HS-27A (cell line): ENCODE measurements at places on chromosomes 2 and 18.

- no peak for DNase-seq
Observed at GRCh38 chr2:127634066-127634617, 11.8 kb upstream of the GPR17 start.

- DNase-seq, result no peak
Observed at GRCh38 chr18:52401236-52401635, 61.2 kb downstream of the DCC start.

GRCh38 chr2:106972782-106973181 lies 86.8 kb upstream of the ST6GAL2 start:
- DNase-seq, result no peak

DNA sequence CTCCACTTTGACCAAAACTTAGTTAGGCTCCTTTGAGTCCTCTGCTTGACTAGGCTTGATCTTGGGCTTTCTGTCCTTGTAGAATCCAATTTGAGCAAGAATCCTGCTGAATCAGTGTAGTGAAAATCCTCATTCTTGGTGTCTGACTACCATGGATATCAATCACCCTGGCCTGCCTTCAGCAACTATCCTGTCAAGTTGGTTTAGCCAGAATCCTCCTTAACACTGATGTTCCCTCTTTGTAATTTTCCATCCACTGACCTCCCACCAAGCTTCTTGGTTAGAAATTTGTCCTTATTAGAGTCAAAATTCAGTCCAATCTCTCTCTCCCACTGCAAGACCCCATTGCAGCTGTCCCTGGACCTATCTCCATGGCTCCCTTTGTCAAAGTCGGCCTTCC lies 494 bp upstream of the RBM45 start:
- DNase-seq, result no peak

GRCh38 chr2:219441451-219442255 lies 7.0 kb downstream of the SPEG start:
- DNase-seq, result no peak

- DNase-seq, result no peak
Observed at GRCh38 chr18:63083020-63083531, 236.5 kb downstream of the BCL2 start.

GRCh38 chr2:158894078-158894477 lies 74.4 kb upstream of the TANC1 start:
- no peak for DNase-seq

DNA sequence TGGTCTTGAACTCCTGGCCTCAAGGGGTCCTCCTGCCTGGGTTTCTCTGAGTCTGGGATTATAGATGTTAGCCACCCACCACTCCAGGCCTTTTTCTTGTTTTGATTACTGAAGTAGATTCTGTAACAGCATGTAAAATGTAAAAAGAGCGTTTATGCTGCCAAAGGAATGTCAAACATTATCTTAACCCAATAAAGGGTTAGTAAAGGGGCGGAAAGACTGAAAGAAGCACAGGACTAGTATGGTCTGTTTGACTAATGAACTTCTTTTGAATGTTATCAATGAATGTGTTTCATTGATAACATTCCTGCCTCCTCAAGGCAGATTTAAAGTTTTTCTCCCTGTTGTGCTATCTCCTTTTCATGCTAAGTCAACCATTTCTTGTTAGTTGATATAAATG lies 29.4 kb downstream of the GPD2 start:
- no peak for DNase-seq

- DNase-seq, result no peak
Observed at GRCh38 chr2:238247841-238248453, 8.1 kb upstream of the HES6 start.

GRCh38 chr2:173195100-173195499 lies 119.5 kb downstream of the MAP3K20 start:
- no peak for DNase-seq

GRCh38 chr2:14137643-14138042 lies 494.9 kb upstream of the LRATD1 start:
- no peak for DNase-seq

DNA sequence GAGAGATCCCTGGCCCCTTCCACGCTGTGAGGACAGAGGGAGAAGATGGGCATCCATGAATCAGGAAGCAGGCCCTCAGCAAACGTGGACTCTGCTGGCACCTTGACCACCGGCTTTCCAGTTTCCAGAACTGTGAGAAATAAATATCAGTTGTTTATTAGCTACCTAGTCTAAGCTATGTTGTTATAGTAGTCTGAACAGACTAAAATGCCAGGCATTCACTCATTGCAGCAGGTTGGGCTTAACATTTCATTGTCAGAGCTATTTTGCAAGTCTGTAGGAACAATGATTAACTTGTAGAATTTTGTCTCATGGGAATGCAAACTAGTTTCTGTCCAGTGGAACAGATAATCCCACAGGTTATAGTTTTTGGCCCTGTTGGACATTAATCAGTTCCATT lies 24.8 kb upstream of the TBC1D8 start:
- DNase-seq, result no peak

- no peak for DNase-seq
Observed at GRCh38 chr2:26615860-26616705, 25.1 kb downstream of the CIB4 start.

GRCh38 chr2:27307287-27307544 lies 1.0 kb downstream of the UCN start:
- no peak for DNase-seq

DNA sequence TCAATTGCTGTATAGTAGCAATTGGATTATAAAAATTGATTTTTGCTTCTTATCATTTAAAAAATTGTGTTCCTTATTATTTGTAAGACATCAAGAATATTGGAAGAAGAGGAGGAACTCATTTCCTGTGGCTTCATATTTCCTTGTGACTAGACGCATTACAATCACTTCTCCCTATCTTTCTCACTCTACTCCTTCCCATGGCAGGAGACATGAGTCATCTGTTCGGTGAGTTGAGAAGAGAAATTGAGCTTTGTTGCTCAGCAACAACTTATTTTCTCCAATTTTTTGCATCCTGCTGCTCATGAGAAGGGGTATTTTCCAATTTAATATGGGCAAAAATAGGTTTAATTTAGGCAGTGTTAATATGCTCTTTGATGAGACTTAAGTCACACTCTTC lies 1783.9 kb downstream of the SUCLG1 start:
- DNase-seq, result peak; percentile 11

DNA sequence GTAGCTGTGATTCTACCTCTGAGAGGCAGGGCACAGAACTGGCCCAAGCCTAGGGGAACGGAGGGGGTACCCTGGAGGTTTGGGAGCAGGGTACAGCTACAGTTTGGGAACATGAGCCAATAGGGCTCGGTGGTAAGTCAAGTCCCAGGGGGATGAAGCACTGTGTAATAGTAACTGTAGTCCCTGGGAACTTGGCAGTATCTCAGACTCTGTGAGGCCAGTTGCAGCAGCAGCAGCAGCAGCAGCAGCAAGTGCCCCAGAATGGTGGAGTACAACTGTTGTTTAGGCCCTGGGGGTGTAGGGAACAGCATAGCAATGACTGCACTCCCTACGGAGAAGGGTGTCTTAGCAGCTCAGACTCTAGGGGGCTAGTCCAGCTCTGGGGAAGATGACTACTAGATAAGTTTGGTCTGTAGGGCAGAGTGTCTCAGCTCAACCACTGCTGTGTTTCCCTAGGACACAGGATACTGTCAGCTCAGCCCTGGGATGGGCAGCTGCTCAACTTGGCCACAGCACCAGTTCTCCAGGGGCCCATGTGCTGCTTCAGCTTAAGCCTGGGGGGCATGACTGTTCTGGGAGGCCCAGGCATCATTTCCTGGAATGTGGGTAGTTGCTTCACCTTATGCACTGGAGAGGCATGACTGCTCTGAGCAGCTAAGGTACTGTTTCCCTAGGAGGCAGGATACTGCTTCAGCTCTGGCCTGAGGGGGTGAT lies 20.5 kb downstream of the CARF start:
- no peak for DNase-seq

DNA sequence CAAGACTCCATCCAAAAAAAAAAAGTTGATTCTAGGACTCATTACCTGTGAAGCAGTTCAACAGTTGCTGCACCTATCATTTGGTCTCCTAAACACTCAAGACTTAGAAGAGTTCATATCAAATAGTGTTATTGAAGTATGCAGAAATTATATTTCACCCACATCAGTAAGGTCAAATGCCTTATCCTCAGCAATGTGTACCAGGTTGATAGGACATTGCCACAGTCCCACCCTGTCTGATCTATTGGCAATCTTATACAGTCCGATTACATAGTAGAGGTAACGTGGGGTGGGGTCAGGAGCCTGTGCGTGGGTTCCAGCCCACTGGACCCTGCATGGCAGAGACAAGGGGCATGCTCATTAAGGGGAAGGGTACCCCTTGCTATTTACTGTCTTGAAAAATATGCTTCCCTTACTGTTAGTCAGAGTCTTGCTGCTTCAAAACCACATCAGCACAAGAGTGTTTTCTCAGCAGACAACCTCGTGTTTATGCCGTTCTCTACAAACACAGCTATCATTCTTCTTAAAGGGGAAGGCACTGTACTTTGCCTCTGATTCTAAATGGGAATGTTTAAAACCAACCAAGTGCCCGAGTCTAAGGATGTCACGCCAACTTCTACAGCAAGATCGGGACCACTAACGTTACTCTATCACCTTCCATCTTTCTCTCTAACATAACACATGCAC lies 115.2 kb downstream of the MTCL1 start:
- no peak for DNase-seq

- DNase-seq, result no peak
Observed at GRCh38 chr2:169585673-169586072, 1.5 kb downstream of the PPIG start.

DNA sequence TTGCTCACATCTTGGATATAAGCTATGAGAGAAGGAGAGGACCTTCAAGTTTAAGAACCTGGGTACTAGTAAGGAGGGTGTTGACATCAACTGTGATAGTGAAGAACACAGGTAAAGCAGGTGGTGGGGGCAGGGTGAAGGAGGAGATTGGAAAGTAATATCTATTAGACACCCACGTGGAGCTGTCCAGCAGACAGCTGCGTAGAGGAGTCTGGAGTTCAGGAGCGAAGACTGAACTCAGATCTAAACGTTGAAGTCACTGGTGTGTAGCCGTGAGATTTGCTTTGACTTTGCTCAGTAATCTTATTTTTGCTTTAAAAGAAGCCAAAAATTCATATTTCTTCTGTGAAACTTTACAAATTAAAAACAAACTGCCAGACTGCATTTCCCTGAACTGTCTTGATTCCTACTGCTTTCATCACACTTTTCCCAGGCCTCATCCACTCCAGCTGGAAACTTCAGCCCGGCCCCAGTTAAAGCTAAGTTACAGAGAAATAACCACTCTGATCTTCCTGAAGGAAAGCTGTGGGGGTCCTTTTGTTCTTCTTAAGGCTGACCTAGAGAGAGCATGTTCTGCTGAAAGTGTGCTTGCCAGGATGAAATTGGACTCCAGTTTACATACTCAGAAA lies 533.3 kb downstream of the CNTNAP5 start:
- DNase-seq, result no peak

GRCh38 chr2:44136252-44136651 lies 32.4 kb upstream of the PPM1B start:
- peak; percentile 72 for DNase-seq

GRCh38 chr2:26122630-26123029 lies 50.3 kb upstream of the GAREM2 start:
- DNase-seq, result no peak

DNA sequence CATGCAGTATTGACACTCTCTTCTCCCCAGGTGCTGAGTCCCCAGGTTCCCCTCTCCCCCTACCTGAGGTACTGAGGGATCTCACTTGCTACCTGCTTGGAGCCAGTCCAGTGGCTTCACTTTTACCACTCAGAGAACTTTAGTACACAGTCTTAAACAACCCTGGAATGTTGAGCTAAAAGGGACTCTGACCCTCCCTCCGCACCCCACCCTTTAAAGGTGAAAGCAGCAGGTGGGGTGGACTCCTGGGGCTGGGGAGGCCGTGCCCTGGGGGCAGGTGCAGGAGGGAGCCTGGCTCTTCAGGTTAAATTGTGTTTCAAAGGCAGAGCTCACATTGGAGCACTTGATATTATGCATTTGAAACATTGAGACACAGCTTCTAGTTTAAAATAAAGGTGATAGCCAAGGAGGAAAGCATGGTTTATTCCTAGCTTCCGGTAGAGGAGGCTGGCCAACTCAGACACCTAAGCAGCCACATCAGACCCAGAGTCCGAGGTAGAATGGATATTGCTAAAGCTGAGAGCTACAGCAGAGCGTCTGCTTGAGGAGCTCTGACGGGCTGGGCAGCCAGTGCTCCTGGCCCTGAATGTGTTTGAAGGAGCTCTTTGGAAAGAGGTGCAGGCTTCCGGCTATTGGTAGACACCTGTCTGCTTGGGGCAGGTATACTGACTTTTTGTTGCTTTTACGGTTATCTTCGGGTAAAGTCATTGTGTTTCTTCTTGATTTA lies 196.4 kb downstream of the AGAP1 start:
- DNase-seq, result no peak

DNA sequence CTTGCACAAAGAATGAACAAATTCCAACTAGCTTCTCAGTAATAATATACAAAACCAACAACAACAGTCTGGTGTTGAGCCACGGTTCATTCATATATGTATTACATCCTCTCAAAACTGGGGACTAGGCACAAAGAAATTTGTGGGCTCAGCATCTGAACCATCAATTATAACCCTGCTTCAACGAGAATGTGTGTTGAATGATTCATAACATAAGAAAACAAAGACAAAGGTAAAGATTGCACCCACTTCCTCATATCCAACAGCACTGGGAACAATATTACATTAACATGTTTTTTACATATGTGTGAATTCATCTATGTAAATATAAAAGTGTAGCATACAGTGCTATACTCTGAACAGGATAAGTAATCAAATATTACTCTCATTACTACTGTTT lies 144.8 kb downstream of the CDH2 start:
- no peak for DNase-seq

GRCh38 chr2:179442206-179442605 lies 177.6 kb upstream of the SESTD1 start:
- DNase-seq, result no peak

GRCh38 chr18:11572201-11572600 lies 37.2 kb upstream of the SLC35G4 start:
- DNase-seq, result no peak

GRCh38 chr2:196655761-196656160 lies 16.2 kb downstream of the CCDC150 start:
- no peak for DNase-seq

DNA sequence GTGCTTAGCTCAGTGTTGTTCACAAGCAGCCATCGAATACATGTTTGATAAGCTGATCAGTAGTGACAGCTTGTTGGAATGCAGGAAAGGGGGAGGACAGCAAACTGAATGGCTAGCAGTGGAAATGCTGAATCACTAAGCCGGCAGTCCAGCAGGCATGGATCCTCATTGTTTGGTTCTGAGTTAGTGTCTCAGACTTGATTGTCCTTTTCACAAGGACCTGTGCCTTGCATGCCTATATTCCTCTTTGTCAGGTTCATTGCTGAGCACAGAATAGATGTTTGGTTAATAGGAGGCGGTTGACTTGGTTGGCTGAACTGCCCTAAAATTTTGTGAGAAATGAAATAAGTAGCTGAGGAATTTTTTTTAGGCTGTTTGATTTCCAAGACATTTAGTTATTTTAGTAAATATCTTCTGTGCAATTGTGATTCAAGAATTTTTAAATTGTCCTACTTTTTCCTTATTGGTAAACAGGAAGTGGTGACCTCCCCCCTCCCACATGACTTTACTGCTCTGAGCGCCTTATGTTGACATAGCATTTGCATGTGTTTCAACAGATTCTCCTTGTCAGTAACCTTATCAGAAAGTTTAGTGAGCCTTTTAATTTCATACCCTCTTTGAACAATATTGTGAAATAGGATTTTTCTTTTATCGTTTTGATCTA lies 21.4 kb upstream of the STON1 start:
- no peak for DNase-seq

- DNase-seq, result no peak
Observed at GRCh38 chr2:48195169-48195568, 288.9 kb upstream of the FBXO11 start.
